ENCODE measurements at places on chromosomes 6 and 20. TPM values are rescaled to one million over a fixed set of nuclear protein-coding genes. Genes with fewer than 3 reads are reported as not detected.

- DNase-seq, result no peak
These were observed 26.1 kb downstream of the ZNF311 start for GRCh38 chr6:28978959-28979561.

GRCh38 chr6:76701610-76702009 is 629.1 kb upstream of the IMPG1 start:
- no peak for DNase-seq

GRCh38 chr6:36357872-36358225 is 21.2 kb upstream of the BNIP5 start:
- DNase-seq, result no peak

DNA sequence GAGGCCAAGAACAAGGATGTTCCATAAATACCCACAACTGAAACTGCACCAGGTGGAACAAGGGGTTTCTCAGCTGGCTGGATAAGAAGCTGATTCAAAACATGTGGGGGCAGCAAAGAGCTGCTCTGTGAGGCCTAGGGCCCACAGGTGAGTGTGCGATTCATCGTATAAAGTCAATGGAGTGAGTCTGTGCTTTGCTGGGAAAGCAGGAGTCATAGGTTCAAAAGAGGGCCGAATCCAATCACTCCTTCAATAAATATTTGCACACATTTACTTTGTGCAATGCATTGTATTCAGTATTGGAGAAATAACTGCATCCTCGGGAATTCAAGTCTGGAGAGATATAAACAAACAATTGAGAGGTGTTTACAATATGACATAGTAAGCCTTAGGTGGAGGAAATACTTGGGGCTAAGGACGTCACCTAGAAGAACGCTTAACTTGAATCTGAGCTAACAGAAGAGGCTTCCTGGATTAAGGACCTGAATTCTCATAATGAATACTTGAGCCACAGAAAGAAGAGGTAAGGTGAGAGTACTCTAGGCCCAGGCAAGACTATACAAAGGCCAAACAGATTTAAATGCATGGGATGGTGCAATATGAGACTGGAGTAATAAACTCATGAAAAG is 83.7 kb upstream of the TMEM30A start:
- no peak for DNase-seq

GRCh38 chr6:26554697-26555504 is 16.7 kb downstream of the HMGN4 start:
- DNase-seq, result no peak

HSPA1L gene
- total RNA-seq, result 1.9 TPM

FOXS1 gene
- not detected for total RNA-seq

DNA sequence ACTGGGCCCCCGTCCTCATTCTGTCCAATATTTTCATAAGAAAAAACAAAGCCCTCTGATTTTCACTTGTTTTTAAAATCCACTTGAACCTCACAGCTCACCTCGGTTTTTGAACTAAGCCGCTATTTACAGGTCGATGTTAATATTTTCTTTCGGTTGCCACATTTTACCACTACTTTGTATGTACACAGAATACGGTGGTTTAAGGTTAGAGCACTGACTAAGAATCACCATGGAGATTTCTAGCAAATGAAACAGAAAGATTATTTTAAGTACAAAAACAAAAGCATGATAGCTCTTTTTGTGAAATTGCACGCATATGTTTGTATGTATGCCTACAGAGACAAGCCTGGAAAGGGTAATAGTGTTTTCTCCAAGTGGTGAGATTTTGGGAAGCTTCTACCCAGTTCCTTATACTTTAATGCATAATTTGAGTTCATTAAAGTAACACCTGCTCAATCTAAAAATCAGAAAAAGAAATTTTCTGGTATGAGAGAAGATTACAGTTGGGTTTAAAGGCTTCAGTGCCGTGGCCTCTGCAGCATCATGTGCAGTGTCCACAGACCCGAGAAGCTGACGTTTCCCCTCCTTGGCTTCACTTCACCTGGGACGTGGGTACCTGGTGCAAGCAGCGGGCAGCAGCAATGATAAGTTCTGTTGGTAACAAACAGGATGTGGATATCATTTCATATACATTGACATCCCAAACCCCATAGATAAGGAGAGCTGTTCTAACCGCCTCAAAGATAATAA is 144.0 kb downstream of the UST start:
- no peak for DNase-seq

GRCh38 chr6:156613996-156614395 is 163.2 kb upstream of the ARID1B start:
- no peak for DNase-seq

- DNase-seq, result no peak
These were observed 206.5 kb upstream of the OPRM1 start for GRCh38 chr6:153832543-153832942.

DNA sequence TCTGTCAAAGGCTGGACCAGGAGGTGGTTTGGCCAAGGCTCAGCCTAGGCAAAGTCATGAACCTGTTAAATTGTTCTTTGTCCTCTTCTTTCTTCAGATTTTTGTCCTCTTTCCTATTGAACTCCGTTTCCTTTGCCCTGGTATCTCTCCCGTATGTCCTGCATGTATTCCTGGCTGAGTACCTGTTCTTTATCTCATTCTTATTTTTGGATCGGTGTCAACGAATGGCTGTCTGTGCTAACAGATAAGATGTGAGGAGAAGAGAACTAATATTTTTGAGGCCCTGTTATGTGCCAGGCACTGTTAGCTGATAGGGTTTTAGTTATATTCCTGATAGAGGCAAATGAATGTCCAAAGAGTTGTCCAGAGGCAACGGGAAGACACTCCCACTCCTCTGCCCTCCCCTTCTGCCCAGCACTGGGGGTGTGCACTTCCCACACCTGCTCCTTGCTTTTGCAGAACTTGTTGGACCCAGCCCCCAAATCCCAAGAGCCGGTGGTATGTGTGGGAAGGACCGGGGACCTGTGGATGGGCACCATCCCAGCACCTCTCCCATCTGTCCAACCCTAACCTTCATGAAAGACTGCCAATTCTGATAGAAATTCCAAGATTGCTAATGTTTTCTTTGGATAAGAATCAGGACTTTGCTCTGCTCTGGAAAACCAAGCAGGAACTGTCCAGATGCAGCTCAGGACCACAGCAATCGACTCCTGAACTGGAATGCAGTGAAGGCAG is 20.6 kb downstream of the MMP24OS start:
- no peak for DNase-seq

GRCh38 chr20:24785141-24786110 is 163.6 kb upstream of the CST7 start:
- no peak for DNase-seq

LRRC73 gene
- total RNA-seq, result 1.5 TPM

DNA sequence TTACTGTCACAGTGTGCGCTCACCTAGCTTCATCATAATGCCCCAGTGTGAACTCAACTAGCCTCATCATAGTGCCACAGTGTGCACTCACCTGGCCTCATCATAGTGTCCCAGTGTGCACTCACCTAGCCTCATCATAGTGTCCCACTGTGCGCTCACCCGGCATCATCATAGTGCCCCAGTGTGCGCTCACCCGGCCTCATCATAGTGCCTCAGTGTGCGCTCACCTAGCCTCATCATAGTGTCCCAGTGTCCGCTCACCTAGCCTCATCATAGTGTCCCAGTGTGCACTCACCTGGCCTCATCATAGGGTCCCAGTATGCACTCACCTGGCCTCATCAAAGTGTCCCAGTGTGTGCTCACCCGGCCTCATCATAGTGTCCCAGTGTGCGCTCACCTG is 10.6 kb downstream of the TMEM242 start:
- DNase-seq, result no peak

DNA sequence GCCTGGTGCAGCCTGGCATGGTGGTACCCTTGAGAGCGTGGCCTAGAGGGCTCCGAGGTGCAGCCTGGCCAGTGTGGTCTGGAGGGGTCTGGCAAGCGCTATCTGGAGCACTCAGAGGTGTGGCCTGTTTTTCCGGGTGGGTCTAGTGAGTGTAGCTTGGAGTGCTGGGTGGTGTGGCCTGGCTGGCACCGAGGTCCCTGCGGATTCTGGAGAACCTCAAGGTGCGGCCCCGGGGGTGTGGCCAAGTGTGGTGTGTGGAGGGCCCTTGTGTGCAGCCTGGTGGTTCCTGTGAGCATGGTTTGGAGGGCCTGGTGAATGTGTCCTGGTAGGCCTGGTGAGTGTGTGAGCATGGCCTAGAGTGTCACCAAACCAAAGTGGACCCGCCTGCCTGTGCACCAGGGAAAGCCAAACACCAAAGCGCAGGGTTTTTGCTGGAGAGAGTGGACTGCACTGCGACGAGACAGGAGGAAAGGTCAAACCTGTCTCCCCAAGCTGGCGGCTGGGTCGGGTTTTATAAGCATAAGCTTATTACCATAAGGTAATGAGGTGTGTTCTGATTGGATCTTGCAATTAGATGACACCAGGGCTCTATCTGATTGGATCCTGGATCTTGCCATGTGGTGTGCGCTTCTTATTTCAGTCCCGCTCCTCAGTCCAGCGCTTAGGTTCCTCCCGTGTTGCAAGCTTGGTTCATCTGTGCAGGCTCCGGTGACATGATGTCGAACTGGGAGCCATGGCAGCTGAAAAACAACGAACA is 35.7 kb downstream of the IGF2R start:
- no peak for DNase-seq

- no peak for DNase-seq
These were observed 5.5 kb downstream of the KATNA1 start for GRCh38 chr6:149642829-149643580.

GRCh38 chr20:43739148-43739749 is 12.4 kb upstream of the GTSF1L start:
- no peak for DNase-seq

DNA sequence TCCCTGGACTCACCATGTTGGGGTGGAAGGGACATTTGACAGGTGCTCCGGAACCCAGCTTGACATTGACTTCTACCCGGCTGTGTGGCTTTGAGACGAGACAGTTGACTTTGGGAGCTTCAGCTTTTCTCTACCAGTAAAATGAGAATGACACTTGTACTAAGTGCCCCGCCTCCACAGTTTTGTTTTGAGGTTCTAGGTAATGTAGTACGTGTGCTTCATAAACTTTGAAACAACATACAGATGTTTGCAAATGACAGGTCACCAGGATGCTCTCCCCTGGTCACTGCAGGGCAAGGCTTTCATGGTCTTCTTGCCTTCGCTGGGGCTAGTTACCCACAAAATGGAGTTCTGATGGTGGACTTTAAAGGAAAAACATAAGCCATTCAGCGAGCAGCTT is 31.3 kb downstream of the CLIC5 start:
- DNase-seq, result no peak

DNA sequence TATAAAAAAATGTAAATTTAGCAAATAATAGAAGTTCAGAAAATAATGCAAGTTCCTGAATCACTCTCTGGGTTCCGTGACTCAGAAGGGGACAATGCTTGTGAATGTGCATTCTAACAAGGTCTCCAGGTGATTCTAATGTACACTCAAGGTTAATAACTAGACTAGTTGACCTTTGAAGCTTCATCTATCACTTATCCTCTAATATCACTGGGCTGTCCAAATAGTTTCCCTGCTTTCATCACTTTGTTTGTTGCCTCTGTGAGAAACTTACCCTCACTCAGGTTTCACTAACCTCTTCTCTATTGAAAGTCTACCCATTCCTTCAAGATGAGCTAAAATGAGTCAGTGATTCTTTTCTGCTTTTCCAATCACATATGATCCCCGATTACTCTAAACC is 189.0 kb downstream of the BTBD9 start:
- no peak for DNase-seq

- no peak for DNase-seq
These were observed 102.6 kb upstream of the GJE1 start for GRCh38 chr6:142030115-142030619.

DNA sequence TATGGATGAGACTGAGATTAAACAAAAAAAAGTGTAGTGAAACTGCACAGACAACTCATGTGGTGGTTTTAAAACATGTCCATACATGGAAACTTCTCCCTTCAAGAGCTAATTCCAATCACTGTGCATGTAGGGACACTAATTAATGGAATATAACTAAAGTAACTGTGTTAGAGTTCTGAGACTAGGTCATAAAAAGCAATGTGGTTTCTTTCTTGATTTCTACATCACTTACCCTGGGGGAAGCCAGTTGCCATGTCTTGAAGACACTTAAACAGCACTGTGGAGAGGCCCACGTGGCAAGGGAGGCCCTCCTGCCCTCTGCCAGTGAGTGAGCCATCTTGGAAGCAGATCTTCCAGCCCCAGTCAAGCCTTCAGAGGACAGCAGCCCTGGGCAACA is 118.2 kb upstream of the DST start:
- DNase-seq, result no peak

DNA sequence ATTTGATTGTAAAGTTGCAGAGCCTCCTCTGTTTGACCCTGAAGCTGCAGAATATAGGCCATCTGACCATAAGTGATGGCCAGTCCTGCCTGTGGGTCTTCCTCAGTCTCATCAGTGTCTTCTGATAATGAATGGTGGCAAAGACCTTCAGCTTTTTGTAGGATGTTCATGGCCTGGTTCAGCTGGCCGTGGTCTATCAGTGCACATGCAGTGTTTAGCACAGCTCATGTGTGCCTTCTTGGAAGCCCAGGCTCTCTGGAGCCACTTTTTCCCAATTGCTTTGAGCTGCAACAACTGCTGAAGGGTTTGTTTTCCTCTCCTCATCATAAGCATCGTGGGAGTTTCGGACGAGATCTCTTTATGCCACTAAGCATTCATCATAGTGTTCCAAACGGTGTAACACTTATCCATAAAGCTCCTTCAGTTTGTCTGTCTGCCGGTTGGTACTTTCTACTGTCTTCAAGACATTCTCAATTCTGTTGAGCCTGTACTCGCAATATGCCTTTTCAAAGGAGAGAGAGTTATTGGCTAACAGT is 70.1 kb upstream of the TULP4 start:
- DNase-seq, result no peak

DNA sequence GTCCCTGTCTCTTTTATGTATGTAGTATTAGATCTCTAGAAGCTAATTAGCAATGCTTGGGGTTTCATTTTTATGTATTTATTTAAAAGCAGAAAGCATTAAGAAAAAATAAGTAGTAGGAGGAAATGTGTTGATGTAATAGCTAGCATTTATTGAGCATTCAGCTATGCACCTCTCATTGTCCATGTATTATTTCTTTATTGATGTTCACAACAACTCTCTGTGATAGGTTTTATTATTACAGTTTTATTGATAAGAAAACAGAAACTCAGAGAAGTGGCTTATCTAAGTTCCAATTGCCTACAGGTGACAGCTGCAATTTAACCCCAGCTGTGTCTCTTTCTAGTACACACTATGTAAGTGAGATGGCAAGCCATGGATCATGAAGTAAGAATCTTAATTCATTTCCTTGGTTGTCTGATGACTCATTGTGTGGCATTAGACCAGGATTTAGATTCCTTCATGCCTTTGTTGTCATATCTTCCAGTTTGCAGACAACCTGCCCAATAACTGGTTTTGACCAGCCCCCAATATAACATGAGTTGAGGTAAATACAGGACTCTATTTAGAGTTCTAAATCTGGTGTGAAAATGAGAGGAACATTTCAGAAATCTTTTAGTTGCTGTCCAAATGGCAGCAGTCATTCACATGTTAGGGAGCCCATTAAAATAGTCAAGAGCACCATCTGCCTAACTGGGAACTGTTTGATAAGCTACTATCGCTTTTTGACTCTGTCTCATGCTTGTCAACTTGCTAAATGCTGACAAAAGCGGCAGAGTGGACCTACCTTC is 170.8 kb upstream of the PHACTR1 start:
- DNase-seq, result no peak

DNA sequence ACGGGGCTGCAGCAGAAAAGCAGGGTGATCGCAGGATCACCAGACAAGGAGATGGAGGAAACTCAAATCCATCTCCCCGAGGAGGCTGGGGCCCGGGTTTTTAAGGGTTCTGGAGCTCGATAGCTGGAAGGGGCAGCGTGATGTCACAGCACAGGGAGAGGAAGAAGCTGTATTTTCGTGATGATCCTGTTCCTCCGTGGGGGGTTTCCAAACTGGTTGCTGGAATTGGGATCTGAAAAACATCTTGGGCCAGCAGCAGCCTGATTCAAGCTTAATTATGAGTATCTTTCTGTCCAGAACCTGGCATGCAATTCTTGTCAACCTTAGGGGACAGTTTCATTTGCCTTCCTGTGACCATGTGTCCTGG is 4.1 kb downstream of the CST7 start:
- no peak for DNase-seq
